Uterus (tissue), 4 donors: ENCODE measurements at places on chromosomes 5 and 9.

DNA sequence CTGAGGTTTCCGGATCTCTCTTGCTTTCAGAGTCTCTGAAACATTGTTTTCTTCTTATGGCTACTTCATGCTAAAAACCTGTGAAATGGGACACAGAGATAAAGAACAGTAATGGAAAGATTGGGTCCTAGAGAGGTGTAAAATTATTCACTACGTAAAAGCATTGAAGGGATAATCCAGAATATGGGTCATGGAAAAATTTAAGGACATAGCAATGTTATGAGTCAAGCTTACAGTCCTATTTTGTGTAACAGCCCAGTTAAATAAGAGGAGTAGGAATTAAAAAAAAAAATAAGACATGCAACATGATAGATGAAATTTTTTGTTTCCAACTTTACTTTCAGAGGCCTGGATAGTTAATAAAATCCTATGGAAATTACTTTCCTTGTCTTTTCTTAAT, 61.9 kb upstream of the ELL2 start:
- no peak for DNase-seq

DNA sequence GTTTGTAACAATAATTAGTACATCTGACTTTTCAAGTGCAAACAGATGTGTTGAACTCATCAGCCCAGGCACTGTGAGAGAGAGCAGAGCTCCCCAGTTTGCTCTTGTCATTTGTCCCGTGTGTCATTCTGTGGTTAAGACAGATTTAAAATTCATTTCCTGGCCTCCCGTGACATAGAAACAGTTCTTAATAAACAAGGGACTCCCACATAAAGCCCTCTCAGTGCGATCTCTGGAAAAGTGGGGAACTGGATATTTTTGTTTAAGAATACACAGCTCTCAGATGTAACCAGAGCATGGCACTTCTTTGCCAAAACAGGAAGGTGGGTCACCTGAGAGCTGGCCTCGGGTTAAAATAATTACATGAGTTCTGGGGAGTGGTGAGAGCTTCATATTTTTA, 58.6 kb downstream of the PRKACG start:
- DNase-seq, result no peak

- DNase-seq, result no peak
Measured at GRCh38 chr5:83720836-83721537, at the start of gene HAPLN1. HAPLN1 (minus strand) TSS chr5:83720855; CDS start chr5:83673523, 47,332 bp downstream.

DNA sequence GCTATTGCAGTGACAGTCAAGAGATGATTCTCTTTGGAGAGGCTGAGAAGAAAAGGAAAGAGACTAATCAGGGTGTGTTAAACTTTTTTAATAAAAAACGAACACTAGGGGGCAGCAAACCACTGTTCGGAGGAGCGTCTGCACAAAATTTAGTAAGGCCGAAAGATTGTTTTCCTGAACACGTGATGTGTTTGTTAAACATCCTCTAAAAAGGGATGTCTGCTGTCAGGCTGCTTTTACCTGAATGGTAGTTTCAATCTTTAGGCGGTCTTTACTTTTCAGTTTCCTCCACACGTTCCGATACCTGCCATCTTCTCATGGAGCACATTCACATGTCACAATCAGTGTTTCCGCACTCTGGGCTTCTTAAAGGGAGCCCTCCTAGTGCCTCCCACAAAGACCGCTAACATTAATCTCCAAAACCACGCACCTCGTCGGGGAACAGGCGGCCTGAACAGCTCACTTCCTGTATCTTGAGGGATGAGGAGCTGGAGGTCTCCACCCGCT, 125.2 kb downstream of the GPBP1 start:
- peak; percentile 20 for DNase-seq

- DNase-seq, result no peak
Measured at GRCh38 chr5:59764361-59764760, 129.2 kb downstream of the PDE4D start.

GRCh38 chr5:134911285-134912206, 6.6 kb downstream of the PCBD2 start:
- no peak for DNase-seq

GRCh38 chr5:120765189-120765588, 301.1 kb downstream of the PRR16 start:
- no peak for DNase-seq

DNA sequence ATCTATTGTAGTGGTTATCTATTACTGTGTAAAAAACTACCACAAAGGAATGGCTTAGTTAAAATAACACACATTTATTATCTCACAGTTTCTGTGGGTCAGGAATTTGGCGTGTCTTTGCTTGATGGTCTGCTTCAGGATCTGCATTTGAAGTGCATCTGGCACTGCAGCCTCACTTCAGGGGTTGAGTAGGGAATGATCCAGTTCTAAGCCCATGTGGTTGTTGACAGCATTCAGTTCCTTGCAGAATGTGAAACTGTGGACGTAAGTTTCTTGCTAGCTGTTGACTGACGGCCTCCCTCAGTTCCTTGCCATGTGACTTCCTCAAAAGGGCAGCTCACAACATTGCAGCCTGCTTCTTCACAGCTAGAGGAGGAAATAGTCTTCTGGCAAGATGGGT, 2.1 kb upstream of the OGN start:
- no peak for DNase-seq

- no peak for DNase-seq
Measured at GRCh38 chr9:116635908-116636307, 51.2 kb upstream of the TRIM32 start.

GRCh38 chr9:113635586-113635985, 172.1 kb downstream of the RGS3 start:
- no peak for DNase-seq

DNA sequence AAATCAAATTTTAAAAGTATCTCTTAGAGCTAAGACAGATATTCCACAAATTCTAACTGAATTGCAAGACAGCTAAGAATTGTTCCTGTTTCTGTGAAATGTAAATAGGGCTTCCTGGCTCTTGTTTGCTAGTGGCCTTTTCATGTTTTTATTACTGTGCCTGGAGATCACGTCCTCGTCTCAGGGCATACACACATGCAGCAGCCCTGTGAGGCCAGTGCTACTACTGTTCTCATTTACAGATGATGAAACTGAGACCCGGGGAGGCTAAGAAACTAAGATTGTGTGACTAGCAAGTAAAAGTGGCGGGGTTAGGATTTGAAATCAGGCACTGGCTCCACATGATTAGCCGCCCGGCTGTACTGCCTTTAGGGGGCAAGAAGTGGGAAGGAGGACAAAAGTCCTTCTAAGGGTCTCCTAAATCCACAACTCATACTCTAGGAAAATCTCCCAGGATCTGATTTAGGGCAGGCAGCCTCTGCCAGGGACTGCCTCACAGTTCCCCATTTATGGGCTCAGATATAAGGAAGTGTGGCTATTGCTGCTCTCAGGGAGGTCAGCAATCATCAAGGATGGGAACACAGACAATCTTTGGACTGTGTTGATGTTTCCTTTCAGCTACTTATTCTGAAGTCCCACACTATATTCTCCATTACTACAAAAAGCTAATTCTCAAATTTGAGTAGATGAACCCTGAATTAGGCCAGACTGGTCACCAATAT, 7.9 kb downstream of the PRUNE2 start:
- DNase-seq, result no peak

DNA sequence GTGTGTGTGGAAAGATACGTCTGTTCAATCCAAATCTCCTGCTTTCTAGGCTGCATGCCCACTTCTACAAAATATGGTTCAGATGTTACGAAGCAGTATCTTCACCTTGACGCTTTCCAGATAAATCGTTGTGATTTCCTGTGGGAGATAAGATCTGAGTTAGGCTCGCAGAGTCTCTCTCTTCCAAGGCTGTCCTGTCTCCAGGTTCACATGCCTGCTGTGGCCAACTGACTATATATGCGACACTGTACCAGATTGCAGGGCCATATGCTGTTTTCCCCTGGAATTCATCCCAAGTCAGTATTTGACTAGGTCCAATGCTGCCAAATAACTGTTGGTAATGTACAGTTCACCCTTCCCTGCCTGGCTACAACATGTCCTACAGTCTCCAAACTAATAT, 47.9 kb downstream of the TMEM252 start:
- no peak for DNase-seq
